ENCODE measurements at places on chromosomes 12 and 14.

DNA sequence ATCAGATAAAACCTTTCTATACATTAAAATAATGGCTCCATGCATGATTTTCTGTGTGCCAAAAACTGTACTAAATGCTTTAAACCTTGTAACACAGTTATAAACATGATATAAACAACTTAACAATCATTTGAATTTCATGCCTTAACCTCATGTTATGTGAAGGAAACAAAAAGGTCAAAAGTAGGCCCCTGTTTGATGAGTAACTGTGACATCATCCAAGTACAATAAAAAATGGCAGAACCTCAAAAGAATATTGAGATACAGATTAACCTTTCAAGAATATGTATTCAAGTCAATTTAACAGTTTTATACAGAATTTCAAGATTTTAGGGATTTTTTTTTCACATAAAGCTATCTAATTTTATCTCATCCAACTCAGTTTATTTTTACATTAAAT, 310.7 kb upstream of the DCN start:
- DNase-seq = no peak

DNA sequence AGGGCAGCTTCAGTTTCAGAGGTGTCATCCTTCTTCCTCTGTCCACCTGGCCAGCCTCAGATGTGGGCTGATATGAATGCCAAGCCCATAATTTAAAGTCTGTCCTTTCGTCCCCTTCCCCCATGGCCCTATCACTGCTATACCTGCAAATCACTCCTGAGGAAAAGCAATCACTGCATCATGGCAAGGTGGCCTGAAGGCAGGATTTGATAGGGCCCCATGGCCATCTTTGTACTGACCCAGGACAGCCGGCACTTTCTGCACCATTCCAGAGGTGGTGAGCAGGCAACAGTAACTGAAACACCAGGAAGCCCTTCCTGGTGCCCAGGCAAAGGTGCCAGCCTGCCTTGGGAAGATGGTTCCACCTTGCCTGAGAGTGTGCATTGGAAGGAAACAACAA, 60.8 kb downstream of the ANO2 start:
- DNase-seq = no peak

DNA sequence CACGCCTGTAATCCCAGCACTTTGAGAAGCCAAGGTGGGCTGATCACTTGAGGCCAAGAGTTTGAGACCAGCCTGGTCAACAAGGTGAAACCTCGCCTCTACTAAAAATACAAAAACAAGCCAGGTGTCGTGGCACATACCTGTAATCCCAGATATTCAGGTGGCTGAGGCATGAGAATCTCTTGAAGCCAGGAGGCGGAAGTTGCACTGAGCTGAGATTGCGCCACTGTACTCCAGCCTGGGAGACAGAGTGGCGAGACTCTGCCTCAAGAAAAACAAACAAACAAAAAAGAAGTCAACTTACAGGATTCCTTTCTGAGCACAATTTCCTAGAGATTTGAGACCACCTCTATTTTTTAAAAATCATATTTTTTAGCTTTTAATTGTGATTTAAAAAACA, 45.3 kb downstream of the DGLUCY start:
- DNase-seq = no peak

GRCh38 chr12:57330992-57331391, 80.0 kb upstream of the STAC3 start:
- DNase-seq = no peak

- no peak for DNase-seq
Measured at GRCh38 chr12:131620520-131620919, 90.4 kb upstream of the SFSWAP start.

DNA sequence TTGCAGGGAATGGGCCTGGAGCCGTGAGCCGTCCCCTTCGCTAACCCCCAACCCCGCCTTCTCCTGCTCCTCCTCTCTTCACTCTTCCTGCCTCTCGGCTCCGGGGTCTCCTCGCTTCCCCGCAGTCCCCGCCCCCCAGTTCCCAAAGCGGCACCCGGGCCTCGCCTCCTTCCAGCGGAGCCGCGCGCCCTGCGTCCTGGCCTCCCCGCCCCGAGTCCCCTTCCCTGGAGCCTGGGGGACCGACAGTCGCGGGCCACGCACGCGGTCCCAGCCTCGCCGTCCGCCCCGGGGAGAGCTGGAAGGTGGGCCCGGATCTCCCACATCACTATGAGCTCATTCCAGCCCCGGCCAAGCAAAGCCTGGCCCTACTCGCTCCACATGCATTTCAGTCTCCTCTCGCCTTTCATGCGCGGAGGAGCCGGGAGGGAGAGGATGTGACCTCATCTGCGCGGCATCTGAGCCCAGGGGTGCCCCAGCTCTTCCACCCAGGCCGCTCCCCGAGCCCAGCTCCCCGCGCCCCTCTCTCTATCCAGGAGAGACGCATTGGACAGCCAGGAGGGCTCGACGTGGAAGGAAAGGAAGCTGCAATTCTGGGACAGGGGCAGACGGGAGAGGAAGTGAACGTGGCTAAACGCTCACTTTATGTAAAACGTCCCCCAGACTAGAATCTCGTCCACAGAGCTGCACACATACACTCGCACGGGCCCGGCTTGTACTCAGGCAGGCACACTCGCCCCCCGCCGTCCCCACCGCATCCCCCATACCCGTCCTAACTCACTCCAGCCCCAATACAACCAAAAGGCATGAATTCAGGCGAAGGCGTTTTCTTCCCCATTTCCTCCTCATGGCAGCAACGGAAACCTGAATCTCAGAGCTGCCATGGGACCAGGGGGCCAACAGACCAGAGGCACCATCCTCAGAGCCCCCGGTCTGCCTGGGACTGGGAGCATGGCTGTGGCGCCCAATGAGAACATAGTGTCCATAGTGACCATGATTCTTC, 108.7 kb upstream of the CCND2 start:
- no peak for DNase-seq

DNA sequence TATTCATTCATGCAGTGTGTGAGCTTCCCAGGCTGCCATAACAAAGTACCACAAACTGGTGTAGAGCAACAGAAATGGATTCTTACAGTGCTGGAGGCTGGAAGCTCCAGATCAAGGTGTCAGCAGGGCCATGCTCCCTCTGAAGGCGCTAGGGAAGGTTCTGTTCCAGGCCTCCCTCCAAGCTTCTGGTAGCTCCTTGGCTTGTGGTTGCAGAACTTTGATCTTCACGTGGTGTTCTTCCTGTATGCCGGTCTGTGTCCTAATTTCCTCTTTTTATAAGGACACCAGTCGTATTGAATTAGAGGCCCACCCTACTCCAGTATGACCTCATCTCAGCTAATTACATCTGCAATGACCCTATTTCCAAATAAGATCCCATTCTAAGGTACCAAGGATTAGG, 3.1 kb downstream of the OTUB2 start:
- no peak for DNase-seq

DNA sequence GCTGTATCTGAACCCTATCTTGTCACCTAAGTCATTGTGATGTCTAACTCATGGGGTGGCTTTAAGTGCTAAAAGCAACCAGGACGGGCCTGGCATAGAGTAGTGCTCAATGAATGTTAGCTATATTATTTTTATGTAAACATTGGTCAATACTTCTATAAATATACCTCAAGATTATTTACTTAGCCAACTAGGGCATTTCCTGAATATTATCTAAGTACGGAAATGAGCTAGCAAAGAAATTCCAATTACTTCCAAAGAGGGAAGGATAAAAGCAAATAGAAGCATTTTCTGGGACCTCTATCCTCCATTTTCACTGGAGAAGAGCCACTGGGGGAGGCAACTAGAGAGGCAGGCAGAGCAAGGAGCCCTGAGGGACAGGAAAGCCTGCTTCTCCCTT, 20.6 kb downstream of the CCDC92 start:
- no peak for DNase-seq

GRCh38 chr14:76267322-76268046, 108.5 kb upstream of the ESRRB start:
- no peak for DNase-seq

- no peak for DNase-seq
Measured at GRCh38 chr14:51663783-51664326, 12.1 kb downstream of the FRMD6 start.

DNA sequence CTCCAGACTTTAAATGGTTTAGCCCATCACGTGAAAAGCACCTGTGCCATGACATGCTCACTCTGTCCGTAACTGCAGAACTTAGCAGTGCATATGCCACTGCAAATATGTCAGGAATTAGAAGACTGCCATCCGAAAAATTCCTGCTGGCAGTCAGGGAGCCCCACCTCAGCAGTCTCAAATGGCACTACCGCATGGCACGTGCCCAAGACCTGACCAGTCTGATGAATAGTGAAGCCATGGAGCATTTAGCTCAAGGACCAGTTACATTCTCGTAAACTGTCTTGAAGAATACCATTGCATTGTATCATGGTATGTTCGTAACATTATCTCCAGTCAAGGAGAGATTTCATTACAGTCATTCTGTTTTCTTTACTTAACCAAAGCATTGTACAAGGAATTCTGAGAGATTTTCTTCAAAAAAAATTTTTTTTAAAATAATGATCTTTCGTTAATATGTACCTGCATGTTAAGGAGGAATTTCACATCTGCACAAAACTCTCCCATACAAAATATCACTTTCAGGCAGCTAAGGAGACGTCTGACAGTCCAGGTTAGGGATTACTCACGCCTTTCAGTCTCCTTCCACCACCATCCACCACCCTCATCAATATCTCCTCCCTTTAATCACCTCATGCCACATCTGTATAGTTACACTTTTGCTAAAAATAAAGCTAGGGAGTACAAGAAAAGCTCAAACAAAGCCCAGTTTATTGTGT, 138.5 kb downstream of the ANO2 start:
- no peak for DNase-seq

GRCh38 chr14:106318700-106319099, 792.3 kb downstream of the TMEM121 start:
- no peak for DNase-seq

DNA sequence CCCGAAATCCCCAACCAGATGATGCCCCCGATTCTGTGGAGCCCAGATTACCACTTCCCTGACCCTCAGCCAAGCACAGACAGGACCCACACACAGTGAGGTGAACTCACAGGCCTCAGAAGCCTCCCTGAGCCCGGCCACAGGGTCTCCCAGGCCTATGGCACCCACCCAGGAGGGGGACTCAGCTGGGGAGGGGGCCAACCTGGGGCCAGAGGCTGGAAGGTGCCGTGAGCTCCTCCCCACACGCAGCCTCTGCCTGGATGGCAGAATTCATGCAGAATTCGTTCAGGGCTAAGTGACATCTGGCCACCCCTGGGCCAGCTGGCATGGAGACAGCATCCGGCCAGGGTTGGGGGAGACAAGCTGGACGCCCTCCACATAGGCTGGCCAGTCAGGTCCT, 11.8 kb downstream of the TMEM179 start:
- DNase-seq = no peak

GRCh38 chr12:3662521-3662921, 90.4 kb downstream of the CRACR2A start:
- no peak for DNase-seq

DNA sequence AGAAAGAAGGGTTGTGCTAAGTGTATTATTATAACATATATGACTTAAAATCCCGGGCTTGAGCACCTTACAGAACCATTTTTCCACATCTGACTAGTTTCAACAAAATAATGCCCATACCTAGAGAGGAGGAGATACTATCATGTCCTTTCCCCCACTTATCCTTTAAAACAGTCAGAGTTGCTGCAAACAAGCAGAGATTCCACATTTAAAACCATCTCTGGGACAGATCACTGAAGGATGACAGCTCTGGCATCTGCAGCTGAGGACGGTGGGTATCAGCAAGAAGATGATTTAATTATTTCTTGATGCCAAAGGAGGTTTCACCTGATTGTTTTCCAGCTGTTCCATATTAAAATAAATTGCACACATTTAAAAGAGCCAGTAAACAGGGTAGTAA, 328.0 kb upstream of the TMTC1 start:
- DNase-seq = no peak

- DNase-seq = no peak
Measured at GRCh38 chr14:50726372-50727107, 58.4 kb upstream of the SAV1 start.

DNA sequence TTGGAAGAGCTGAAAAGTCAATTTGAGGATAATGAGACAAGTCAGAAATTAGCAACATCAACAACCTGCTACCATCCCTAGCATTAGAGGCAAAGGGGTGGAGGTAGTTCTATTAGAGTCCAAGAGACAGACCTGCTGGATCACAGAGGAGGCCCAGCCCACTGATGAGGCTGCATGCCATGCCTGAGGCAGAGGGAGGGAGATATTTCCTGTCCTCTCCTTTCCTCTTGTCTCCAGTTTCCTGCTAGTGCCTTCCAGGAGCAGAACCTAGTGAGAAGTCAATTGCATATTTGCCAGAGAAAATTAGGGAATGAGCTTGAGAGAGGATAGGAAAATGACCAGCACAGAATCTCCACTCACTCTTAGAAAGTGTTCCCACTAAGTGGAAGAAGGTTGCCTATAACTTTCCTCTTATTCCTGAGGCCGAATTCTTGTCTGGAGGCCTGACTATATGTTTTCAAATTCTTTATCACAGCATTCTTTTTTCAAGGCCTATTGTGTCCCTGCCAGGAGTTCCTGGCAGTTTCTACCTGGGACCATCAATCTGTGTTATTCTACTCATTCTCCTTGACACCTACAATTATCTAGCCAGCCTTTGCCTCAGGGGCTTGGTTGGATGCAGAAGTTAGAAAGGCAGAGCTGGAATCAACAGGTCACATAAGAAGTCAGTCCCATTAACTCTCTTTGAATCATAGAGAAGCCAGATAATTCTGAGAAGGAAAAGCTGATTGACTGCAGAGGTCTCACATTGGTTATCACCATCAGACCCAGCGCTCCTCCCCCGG, 121.9 kb downstream of the EMP1 start:
- no peak for DNase-seq

GRCh38 chr12:1795221-1795784, 25.1 kb upstream of the LRTM2 start:
- no peak for DNase-seq

- DNase-seq = no peak
Measured at GRCh38 chr14:37328673-37329072, 130.9 kb downstream of the MIPOL1 start.

GRCh38 chr12:90729736-90730135, 225.2 kb downstream of the CCER1 start:
- DNase-seq = no peak

GRCh38 chr12:11710431-11710830, 61.0 kb downstream of the ETV6 start:
- DNase-seq = no peak

DNA sequence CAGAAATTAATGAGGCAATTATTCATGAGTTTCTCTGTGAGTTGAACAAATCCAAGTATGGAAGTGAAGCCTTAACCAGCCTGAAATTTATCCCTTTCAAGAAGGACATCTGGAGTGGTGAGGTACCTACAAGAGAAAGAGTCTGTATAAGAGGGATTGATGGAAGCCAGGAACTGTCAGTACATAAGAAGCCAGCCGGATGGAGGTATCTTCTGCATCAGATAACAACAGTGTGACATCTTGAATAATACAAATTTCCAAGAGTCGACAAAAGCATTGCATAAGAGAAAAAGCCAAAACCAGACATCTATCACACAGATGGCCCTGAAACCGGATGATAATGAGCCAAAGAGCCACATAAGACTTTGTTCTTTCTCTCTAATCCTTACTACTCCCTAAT, 781.2 kb downstream of the FLRT2 start:
- DNase-seq = no peak

- no peak for DNase-seq
Measured at GRCh38 chr12:86712425-86712843, 456.2 kb upstream of the MGAT4C start.

GRCh38 chr14:39492267-39492666, 60.0 kb upstream of the FBXO33 start:
- no peak for DNase-seq

Measured in NCI-H774 (cell line).